Left renal pelvis (tissue), 4 donors: ENCODE measurements at places on chromosomes 16 and 17.

GRCh38 chr16:10558746-10559641 is 21.4 kb downstream of the EMP2 start:
- no peak for DNase-seq

GRCh38 chr17:72901083-72901482 is 191.4 kb downstream of the SLC39A11 start:
- no peak for DNase-seq

DNA sequence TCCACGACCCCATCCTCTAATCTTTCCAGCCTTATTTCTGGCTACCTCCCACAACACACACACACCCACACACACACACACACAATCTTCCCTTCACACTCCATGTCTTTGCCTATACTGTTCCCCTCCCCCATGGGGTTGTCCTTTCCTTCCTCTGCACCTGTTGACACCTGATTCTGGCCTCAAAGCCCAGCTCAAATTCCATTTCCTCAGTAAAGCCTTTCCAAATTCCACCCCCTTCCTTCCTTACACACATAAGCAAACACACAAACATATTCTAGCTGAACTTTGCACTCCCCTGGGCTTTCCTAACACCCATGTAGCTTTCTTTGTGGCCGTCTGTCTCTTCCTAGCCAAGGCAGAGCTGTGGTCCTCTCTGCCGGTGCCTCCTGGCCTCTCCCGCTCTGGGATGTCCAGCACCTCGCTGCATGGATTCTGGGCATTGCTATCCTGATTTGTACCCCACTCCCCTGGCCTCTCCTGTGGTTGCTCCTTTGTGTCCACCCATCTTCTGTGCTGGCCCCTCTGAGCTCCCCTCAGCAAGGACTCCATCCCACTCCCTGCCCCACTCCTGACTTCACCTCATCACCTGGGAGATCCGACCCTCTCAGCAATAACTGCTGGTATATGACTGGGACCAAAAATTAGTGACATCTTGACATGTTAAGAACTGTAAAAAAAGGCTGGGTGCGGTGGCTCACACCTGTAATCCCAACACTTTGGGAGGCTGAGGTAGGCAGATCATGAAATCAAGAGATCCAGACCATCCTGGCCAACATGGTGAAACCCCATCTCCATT is 8.4 kb upstream of the SRCIN1 start:
- DNase-seq: no peak

DNA sequence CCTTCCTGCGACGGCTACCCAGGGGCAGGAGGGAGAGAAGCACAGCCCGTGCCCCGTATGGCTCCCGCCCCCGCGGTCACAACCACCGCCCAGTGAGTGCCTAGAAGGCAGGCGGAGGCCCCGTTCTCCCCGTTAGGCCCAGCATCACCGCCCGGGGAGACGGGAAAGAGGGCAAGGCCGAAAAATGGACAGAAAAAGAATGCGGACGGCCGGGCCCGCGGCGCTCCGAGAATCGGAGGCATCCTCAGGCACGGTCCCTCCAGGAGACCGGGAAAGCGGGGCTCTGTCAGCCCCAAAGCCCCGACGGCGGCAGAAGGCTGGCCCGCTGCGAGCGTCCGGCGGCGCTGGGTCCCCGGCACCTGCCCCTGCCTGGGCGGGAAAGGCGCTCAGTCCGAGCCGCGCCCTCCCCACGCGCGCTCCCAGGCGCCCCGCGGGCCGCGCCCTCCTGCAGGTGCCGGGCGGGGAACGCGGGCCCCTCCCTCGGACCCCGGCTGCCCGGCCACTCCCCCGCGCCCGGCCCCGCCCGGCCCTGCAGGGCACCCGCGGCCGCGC is 407 bp downstream of the MCRIP1 start:
- no peak for DNase-seq

DNA sequence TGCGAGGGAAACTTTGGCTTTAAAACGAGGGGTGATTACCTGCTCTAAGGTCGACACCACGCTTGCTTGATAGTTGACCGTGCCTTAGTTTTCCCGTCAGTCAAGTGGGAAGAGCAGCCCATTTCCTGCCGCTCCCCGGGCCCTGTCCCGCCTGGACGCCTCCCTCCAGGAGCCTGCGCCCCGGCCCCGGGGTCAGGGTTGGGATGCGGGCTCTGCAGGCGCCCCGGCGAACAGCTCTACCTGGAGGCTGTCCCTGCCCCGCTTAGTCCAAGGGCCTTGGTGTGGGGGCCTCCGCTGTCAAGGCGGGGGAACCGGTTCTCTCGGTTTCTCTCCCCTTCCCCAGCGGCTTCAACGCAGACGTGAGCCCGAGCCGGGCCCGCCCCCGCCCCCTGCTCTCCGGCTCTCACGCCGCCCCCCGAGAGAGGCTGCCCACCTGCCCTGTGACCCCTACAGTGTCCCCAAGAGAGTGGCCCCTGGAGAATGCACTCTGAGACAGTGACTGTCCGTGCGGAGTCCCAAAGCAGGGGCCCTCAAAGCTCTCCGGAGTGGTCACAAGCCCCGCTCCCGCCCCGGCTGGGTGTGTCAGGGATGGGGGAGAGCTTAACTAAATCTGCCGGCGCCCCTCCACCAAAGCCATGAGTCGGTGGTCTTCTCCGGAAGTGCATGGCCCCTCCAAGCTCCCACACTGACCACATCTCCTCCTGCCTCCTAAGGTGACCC is 117.4 kb upstream of the SMURF2 start:
- no peak for DNase-seq

- DNase-seq: no peak
Observed at GRCh38 chr16:75452464-75453190, 11.9 kb downstream of the TMEM170A start.

- DNase-seq: no peak
Observed at GRCh38 chr16:56789360-56789759, 59.4 kb downstream of the NUP93 start.

DNA sequence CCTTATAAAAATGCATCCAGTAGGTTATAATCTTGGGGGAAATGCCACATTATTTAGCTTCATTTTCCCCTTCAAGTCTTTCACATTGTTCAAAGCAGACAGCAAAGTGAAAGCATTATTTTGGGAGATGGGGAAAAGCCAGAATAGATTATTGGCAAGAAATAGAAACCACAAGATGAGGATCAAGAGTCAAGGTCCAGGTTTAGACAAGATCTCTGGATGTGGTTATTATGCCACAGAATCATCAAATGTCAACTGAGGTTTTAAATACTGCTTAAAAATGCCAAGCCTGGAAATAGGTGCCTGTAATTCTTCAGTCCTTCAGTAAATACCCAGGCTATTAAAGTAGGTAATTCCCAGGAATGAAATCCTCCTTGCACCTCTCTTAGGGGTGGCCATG is 65.1 kb upstream of the ALOX12 start:
- DNase-seq: no peak

- DNase-seq: no peak
Observed at GRCh38 chr16:66970775-66971720, 10.0 kb downstream of the CES3 start.

DNA sequence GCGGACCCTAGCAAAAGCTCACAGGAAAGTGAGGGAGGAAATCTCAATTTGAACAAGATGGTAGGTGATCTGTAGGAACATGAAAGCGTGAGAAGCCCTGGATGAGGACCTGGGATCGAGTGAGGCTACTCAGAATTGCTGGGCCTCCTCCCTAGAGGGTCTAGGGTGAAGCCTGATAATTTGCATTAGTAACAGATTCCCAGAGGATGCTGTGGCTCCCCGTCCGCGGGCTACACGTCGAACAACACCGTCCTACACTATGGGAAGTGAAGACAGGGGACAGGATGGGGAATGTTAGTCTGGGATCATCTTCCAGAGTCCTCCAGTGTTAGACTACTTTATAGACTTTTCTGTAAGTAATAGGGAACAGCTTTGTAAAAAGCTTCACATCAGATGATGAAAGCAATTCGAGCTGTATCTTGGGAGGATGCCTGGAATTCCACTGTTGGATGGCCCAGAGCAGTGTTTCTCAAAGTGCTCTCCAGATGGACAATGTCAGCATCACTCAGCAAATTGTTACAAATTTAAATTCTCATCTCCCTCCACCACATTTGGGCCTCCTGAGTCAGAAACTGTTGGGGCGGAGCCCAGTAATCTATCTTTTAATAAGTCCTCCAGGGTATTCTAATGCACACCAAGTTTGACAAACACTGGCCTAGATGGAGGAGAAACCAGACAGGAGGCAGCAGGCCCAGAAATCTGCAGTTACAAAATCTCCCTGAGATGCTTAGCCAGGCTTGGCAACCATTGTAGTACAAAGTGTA is 6.5 kb downstream of the FNDC8 start:
- DNase-seq: no peak

GRCh38 chr16:81614171-81614570 is 164.9 kb upstream of the PLCG2 start:
- no peak for DNase-seq

DNA sequence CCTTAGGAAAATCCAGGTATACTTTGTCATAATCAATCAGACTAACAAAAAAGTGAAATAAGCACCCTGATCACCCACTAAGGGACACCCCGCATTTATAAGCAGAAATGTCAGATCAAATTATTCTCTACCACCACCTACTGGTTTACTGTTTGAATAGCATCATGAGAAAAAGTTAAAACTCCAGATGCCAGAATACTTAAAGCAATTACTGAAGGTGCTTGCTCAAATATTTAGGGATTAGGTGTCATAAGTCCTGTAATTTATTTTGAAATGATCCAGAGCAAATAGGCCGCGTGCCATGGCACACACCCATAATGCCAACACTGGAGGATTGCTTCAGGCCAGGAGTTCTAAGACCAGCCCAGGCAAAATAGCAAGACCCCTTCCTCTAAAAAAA is 2.3 kb downstream of the TOP2A start:
- no peak for DNase-seq

DNA sequence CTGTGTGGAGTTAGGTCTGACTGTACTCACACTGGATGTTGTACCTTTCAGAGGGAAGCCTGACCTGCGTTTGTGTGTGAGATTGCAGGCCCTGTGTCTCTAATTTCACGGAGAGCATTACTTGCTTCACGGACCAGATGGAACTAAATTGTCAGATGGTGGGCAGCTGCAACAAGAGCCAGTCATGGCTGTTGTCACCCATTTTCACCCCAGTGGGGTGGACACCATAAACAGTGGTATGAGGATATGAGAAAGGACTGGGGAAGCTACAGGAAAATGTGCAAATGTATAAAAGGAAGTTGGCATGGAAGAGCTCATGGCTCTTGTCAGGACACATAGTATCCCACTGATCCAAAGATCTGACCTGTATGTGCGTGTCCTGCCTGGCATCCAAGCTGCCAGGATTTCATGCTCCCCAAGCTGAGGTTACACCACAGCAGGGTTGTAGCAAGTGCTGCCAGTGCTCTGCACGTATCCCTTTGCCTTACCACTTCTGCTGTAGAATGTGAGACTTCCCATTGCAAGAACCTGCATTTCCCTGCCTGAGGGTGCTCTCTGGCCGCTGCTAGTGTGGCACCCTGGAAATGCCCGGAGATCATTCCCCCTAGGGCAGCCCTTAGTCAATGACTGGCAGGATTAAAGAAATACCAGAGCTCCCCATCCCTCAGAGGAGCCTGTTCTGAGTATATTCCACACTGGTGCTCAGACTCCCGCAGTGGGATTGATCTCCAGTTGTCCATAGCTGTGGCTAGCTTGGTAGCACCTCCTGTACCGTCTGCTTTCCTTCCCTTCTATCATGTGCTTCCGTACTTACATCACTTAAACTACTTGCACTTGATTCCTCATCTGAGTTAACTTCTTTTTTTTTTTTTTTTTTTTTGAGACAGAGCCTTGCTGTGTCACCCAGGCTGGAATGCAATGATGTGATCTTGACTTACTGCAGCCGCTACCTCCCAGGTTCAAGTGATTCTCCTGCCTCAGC is 70.4 kb upstream of the TANC2 start:
- no peak for DNase-seq

DNA sequence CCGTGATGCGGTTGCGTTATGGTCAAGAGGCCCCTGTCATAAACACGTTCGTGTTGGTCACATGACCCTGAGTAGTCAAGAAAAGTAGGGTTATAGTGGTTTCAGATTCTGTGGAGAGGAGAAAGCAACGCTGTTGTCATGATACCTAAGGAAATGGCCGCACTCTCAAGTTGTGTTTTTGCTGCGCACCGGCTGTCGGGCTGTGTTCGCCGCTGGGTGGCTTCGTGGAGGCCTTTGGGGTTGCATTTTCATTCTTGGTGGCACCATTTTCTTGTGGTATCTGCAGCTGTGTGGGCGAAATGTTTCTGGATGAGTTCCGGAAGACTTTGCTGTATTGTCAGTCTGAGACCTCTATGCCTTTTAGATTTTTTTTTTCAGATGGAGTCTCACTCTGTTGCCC is 35.0 kb downstream of the DEF8 start:
- DNase-seq: no peak

DNA sequence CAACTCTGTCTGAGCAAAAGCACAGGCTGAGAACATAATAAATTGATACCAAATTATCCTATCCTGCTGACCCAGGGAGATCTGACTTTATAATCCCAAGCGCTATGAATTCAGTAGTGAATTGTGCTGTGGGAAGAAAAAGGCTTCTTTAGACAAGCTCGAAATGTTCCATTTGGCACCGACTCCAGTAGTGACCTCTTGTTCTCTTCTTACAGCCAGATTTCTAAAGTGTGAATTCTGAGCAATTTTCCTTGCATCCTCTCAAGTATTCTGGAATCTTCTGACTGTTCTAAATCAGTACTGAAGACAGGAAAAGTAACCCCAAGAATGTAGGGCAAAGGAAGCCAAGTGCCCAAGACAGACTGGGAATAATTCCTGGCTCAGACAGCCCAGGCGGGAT is 58.2 kb downstream of the CDYL2 start:
- no peak for DNase-seq

GRCh38 chr17:19897090-19897837 is 29.5 kb upstream of the ULK2 start:
- no peak for DNase-seq

- DNase-seq: no peak
Observed at GRCh38 chr17:77526259-77526711, 385.5 kb downstream of the SEC14L1 start.

DNA sequence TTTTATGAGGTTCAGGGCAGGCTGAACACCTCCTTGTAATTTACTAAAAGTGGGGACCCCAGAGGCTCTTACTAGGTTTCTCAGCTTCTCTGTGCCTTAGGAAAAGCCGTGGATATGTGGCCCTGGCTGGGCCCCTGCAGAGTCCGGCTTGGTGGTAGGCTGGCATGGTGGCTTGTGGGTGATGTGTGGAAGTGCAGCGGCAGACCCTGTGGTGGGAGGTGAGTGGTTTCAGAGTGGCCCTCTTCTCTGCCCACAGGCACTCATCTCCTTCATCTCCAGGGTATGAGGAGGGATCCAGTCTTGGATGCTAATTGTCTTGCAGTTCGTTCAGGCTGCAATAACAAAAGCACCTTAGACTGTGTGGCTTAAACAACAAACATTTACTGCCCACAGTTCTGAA is 58.9 kb downstream of the ASIC2 start:
- DNase-seq: no peak

DNA sequence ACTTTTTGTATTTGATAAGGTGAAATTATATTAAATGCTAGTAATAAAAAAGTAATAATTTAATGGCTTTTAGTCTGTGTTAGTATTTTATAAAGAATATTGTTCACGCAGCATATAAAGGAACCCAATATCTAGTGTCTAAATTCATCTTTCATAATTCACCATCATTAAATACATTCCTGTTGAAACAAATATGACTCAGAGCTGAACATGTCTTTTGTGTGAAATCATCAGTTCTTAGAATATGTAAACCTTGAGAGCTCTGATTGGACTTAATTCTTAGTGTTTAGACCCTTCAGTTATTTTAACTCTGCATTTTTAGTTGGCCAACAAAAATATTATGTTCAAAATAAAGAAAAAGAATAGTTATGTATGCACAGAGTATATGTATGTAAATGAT is 71.8 kb downstream of the ABHD15 start:
- no peak for DNase-seq

- DNase-seq: no peak
Observed at GRCh38 chr17:4130715-4131114, 12.1 kb downstream of the ZZEF1 start.

GRCh38 chr16:17571499-17572093 is 100.8 kb upstream of the XYLT1 start:
- no peak for DNase-seq
